ENCODE measurements at places on chromosomes 11 and 22. TPM values are rescaled to one million over a fixed set of nuclear protein-coding genes. Genes with fewer than 3 reads are reported as not detected.

Gene TMEM109
- total RNA-seq = 64.4 TPM

Gene ZNF214
- total RNA-seq = 7.3 TPM

Gene CASP1
- not detected for total RNA-seq

Gene APLNR
- total RNA-seq = 3.9 TPM

Gene ATP6V1E1
- 63.9 TPM for total RNA-seq

DNA sequence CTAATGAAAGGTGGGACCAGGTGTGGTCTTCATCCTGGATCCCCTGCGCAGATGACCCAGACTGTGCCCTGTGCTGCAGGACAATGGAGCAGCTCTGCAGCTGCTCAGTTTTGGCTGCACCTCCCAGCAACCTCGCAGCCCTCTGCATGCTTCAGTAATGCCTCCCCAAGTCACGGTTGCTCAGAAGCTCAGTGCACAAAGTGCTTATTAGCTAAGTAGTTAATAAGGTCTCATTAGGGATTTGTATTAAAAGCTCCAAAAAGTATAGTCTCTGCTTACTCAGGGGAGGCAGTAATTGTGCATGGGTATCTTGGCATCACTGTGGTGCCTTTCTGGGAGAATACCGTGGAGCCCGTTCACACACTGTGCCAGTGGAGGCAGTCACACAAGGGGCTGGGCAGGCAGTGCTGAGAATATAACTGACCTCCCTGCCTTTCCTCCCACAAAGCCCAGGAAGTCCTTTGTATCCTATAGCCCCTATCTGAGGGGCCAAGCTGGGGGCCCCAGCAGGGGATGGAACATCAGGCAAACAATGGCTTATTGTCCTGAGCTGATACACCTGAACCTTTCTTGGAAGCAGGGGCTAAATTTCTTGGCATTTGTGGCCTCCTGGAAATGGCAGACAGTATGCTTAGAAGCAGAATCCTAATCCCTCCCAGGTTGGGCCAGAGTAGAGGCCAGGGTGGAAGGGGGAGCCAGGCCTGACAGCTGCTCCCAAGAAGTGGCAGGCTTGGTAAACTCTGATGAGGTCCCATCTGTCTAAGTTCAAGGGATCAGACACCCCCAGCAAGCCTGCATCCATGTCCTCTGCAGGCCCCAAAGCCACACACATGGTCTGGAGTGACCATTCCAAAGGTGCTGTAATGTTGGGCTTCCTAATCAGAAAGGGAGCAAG, 125.5 kb upstream of the PARVA start:
- DNase-seq = no peak

- no peak for DNase-seq
Measured at GRCh38 chr11:33168709-33169200, 7.5 kb upstream of the CSTF3 start.

DNA sequence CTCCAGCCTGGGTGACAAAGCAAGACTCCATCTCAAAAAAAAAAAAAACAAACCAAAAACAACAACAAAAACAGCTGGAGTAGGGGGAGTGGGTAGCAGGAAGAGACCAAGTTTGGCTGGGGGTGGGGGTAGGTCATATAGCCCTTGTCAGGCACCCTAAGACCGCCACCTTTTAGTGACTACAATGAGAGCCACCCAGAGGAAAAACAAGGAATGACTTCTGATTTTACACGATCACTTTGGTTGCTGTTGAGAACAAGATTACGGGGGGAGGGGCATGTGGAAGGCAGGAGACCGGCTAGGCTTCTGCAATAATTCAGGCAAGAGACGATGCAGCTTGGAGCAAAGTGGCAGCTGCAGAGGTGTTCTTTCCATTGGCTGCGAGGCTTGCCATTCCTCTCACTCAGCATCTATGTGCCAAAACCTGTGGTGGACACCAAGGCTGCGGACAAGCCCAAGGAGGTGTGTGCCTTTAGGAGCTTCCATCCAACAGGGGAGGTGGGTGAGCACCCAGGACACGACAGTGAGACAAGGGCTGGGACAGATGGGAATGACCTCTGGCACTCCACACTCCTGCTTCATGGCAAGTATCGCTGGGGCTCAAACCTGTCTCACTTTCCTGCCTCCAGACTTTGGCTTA, 1.7 kb downstream of the RPS19BP1 start:
- DNase-seq = peak; percentile 17

DNA sequence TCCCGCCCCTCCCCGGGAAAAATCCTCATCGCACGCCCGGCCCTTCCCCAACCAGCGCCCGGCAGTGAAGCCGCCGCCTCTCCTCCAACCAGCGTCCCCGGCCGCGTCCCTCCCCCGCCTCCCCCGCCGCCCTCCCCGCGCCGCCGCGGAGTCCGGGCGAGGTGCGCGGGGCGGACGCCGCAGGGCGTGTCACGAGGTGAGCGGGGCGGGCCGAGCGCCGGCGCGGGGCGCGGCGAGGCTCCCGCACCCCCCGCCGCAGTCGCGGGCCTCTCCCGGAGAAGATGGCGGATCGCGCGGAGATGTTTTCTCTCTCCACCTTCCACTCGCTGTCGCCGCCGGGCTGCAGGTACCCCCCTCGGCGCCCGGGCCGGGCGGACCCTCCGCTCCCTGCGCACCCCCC, at the start of gene MAPK8IP2:
TSS of gene MAPK8IP2 (plus strand) at position 256 of the 400 bp plus-strand sequence. CDS start at position 282, 26 bp downstream.
- no peak for DNase-seq

- DNase-seq = no peak
Measured at GRCh38 chr22:33659448-33659847, 260.8 kb downstream of the LARGE1 start.

GRCh38 chr11:3810951-3811350, 2.6 kb downstream of the PGAP2 start:
- DNase-seq = no peak

- no peak for DNase-seq
Measured at GRCh38 chr22:46052331-46052771, 75.4 kb upstream of the WNT7B start.
